Activated T-cell treated with anti-CD3 and anti-CD28 coated beads for 48 hours (primary cell): ENCODE measurements at places on chromosomes 2 and 18.

- DNase-seq, result no peak
Observed at GRCh38 chr2:42954227-42954962, 162.0 kb upstream of the HAAO start.

- DNase-seq, result no peak
Observed at GRCh38 chr2:26363323-26363722, 16.7 kb upstream of the ADGRF3 start.

DNA sequence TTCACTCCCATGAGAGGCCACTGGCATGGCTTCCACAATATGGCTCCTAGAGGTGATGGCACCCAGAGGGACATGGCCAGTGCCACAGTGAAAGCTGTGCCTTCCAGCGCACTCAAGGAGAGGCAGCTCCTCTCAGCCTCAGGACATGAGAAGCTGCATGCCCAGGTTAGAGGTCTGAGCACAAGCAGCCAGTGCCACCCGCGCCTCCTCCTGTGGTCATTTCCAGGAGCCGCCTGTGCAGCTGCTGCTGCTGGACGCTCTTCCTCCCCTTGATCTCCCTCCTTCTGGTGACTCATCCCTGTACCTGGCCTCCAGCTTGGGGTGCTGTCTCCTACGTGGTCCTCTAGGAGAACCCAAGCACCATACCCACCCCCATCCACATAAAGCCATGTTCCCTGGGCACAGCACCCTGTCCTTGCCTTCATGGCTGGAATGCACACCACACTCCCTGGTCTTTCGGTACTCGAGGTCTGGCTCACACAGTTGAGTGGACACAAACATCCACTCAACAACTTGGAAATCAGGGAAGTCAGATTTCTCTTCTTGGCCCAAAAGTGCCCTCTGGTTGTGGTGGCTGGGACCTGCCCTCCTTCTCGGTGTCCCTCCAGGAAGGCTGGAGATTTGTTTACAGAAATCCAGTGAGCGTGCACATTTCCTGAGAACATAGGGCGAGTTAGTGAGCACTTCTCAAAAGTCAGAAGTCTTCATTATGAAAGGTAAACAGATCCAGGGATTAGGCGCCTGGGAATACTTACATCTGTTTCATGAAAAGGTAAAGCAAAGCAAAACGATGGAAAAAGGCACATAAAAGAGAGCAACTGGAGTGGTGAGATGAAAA lies 96.7 kb downstream of the EIPR1 start:
- no peak for DNase-seq

- DNase-seq, result no peak
Observed at GRCh38 chr2:110881908-110882307, 149.5 kb downstream of the ACOXL start.

DNA sequence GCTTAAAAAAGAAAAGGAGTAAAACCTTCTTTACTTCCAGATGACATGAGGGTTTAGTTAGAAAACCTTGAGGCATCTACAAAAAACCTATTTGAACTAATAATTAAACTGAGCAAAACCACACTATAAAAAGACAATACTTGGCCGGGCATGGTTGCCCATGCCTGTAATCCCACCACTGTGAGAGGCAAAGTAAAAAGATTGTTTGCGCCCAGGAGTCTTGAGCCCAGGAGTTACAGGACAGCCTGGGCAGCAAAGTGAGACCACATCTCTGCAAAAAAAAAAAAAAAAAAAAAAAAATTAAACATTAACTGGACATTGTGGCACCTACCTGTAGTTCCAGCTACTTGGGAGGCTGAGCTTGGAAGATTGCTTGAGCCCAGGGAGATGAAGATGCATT lies 502.8 kb upstream of the LRRTM4 start:
- no peak for DNase-seq

DNA sequence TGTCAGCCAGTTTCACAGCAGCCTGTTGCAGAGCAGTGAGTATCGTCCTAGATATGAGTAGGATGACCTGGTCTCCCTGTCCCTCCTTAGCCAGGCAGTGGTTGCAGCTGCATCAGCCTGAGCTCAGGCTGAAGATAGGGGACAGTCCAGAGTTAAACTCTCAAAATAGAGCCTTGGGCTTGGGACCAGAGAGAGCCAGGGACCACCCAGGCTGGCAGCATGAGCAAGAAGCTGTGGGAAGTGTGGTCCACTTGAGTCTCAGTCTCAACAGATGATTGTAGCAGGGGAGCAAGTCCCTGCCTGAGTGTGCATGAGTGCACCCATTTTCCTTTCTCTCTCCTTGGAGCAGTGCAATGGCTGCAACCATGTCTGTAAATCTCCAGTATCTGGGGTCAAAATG lies 38.0 kb upstream of the TACR1 start:
- DNase-seq, result no peak

DNA sequence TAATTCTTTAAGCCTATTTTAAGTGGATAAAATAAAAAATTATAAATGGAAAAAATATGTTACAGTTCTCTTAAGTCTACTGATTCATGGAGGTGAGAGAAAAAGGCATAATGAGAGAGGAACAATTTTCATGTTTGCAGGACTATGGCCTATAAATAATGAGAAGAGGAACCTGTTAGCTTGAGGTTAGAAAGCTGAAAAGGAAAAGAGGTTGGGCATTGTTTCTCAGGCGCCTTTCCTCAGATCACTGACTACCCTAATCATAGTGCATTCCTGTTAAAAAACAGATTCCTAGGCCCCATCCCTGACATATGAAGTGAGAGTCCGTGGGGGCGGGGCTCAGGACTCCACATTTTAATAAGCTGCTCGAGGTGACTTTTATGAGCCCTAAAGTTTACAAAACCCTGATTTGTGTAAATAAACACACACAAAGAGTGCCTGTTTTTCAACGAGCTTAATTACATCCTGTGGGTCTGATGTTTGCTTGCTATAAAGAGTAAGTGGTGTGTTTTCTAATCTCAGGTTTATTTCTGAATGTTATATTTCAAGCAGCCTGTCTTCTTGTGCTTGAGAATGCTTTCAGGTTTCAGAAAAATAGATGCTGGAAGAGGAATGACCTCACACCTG lies 335.5 kb downstream of the CLIP4 start:
- no peak for DNase-seq

- no peak for DNase-seq
Observed at GRCh38 chr2:173216668-173217067, 138.0 kb upstream of the CDCA7 start.

- no peak for DNase-seq
Observed at GRCh38 chr2:124810132-124810531, 785.0 kb downstream of the CNTNAP5 start.

- no peak for DNase-seq
Observed at GRCh38 chr2:185638771-185639170, 99.8 kb upstream of the FSIP2 start.
